HuH-7 (cell line): ENCODE measurements at places on chromosomes 1 and 21.

DNA sequence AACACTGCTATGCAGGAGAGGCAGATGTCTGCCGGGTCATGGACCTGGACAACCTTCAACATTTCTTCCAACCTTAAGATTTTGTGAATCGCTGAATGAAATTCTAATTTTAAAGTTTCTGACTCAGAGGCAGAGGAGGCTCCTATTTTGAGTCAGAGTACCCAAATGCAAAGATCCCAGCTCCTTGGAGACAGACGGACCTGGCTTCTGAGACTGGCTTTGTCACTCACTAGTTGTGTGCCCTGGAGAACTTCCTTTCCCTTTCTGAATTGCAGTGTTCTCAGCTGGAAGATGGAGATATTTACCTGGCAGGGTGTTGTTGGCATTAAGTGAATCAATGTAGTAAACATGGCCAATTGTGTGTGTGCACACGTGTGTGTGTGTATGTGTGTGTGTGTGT lies 51.9 kb downstream of the IER5 start:
- DNase-seq = no peak

DNA sequence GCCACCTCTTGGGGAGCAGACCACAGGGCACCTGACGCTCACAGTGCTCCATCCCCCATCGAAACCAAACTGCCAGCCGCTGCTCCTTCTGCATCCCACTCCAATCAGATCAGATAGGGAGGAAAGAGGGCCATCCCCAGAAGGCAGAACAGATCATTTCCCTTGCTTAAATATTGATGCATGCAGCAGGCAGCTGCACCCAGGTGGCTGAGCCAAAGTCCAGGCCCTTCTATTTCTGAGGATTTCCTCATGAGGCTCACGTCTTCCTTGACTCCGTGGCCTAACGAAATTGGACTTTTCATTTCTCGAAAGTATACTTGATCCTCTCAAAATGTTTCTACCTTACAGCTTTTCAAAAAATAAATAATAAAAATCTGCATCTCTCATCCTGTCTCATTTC lies 239.2 kb downstream of the ATG4C start:
- no peak for DNase-seq

DNA sequence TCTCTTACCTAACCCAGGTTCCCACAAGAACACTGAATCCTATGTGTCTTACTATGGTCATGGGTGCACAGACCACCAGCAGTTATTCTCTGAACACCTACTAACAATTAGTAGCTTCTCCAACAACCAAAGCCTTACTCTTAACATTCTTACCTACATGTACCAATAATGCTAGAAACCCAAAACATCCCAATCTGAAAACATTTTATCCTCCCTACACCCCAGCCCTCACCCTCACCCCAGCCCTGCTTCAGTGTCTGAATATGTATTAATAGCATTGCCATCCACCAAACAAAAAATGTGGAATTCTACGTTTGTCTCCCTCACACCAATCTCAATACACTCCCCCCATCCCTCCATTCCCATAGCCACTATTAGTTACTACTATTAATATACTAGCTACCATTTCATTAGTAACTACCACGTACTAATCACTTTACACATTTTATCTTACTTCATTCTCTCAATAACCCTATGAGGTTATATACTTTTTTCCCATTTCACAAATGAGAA lies 2.6 kb downstream of the TRIM33 start:
- DNase-seq = no peak

DNA sequence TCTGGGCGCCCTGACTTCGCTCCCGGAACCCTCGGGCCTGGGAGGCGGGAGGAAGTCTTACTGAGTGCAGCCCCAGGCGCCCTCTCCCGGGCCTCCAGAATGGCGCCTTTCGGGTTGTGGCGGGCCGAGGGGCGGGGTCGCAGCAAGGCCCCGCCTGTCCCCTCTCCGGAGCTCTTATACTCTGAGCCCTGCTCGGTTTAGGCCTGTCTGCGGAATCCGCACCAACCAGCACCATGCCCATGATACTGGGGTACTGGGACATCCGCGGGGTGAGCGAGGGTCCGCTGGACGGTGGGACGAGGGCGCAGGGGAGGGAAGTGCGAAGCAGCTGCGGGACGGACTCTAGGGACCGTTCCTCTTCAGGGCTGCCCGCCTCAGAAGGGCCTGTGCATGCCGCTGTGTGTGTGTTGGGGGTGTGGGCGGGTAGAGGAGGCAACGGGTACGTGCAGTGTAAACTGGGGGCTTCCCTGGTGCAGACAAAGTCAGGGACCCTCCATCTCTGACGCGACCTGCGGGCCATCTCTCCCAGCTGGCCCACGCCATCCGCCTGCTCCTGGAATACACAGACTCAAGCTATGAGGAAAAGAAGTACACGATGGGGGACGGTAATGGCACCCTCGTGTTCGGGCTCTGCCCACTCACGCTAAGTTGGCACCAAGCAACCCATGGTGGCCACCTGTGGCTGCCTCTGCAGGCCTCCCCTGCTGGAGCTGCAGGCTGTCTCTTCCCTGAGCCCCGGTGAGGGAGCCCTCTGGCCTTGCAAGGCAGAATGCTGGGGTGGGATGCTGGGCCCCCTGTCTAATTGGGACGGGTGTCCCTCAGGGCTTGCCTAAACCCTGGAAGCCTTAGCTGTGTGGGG lies at the start of gene GSTM1:
Gene GSTM1, plus strand, starts transcription at position 177 of the 859 bp plus-strand sequence. Its CDS starts 57 bp downstream, at position 234.
- DNase-seq = peak; percentile 64

- no peak for DNase-seq
Observed at GRCh38 chr1:151978922-151979321, 14.7 kb downstream of the S100A10 start.

- no peak for DNase-seq
Observed at GRCh38 chr1:21756393-21757089, 26.4 kb downstream of the USP48 start.

- no peak for DNase-seq
Observed at GRCh38 chr1:172582889-172583288, 49.9 kb downstream of the SUCO start.

- DNase-seq = no peak
Observed at GRCh38 chr1:224872832-224873433, 56.5 kb upstream of the DNAH14 start.

DNA sequence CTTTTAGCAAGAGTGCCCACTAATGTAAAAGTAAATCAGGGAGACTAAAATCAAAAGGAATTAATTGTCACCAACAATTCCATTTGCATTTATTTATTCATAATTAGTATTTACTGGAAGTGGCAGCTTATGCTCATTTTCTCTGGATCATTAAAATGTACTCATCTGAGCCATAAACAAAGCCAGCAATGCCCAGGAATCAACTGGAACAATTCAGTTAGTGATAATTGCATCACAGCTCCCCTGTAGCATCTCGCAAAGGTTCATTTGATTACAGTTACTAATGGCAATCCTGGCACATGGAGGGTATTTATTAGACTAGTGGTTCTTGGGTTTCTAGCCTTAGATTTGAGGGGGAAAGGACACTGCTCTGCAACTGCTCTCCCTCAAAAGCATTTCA lies 92.7 kb upstream of the C1orf21 start:
- no peak for DNase-seq

DNA sequence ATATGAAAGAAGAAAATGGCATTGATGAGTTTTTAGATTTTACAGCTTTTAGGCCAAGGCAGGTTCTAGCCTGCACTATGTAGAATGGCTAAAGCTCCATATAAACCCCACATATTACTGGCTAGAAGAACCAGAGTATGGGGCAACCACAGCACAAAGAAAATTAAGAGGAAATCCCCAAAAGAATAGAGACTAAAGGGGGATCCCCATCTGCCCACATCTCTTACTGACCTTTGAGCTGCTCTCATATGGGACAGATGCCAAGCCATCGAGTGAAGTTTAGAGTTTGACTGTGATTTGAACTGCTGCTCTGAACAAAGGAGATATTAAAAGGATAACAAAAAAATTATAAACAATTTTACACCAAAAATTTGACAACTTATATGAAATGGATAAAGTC lies 102.2 kb upstream of the HAO2 start:
- DNase-seq = no peak

- DNase-seq = no peak
Observed at GRCh38 chr1:25871086-25871703, 4.3 kb downstream of the PAQR7 start.

DNA sequence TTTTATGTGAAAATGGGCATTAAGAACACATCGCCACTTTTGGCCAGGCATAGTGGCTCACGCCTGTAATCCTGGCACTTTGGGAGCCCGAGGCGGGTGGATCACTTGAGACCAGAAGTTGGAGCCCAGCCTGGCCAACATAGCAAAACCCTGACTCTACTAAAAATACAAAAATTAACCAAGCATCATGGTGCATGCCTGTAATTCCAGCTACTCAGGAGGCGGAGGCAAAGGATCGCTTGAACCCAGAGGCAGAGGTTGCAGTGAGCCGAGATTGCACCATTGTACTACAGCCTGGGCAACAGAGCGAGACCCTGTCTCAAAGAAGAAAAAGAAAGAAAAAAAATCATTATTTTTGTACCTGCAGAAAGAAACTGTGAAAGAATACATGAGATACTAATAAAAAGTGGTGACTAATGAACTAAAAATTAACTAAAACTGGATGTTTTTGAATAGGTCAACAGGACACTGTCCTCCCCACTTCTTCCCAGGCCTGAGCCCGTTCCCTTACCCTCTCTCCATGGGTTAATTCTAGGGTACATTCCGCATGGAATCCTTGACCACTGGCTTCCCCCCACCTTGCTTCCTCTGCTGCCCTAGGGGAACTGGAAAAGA lies 8.3 kb upstream of the TINAGL1 start:
- DNase-seq = no peak

GRCh38 chr1:246351721-246352120 lies 155.4 kb downstream of the SMYD3 start:
- no peak for DNase-seq

- DNase-seq = no peak
Observed at GRCh38 chr1:195663549-195664280, 944.5 kb downstream of the KCNT2 start.

DNA sequence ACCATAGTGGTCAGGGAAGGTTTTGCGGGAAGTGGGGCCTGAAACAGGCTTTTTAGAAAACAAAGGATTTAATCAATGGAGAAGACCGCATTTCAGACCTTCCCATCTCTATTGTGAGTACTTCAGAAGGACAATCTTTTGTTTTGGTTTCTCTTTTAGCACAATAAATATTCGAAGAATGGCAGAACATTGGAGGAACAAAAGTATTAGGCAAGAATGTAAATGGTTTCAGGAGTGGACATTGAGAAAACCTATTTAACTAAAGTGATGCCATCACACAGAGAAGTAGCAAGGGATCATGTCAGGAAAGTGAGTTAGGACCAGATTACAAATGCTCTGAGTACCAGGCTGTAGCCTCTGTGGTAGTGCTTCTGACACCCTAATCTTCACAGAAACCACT lies 26.8 kb upstream of the UBE2U start:
- DNase-seq = no peak

DNA sequence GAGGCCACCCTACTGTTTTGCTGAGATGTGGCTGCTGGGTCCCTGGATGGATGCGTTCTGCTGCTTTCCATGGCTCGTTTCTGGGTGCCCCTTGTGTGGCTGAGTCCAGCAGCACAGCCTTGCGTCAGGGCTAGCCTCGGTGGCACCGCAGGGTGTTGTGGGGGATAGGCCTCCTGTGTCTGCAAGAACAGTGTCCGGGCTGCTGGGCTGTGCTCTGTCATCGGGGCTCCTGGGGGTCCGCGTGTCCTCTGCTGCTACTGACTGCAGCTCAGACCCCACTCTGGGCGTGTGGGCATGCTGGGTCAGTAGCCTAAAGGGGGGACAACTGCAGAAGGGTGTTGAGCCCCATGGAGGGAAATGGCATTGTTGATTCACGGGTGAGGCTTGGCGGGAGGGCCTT lies 4.9 kb downstream of the RRP1 start:
- DNase-seq = no peak

- DNase-seq = no peak
Observed at GRCh38 chr1:43878854-43879253, 54.7 kb upstream of the ARTN start.
